ENCODE measurements at places on chromosomes 7 and 10. TPM values are rescaled to one million over a fixed set of nuclear protein-coding genes. Genes with fewer than 3 reads are reported as not detected.
A peak's percentile ranks its signal among the peaks of the same experiment; 100 is the strongest.

GRCh38 chr7:93873998-93874574 lies 16.5 kb downstream of the TFPI2 start:
- DNase-seq: no peak
- no peak overlapping the region for H3K4me3 ChIP-seq

- peak overlapping the region; percentile 87 for H3K27ac ChIP-seq
- peaks cover 17% of the 10 kb centered on the region for H3K4me1 ChIP-seq
- no peak for DNase-seq
- H3K36me3 ChIP-seq: peaks cover 5% of the 10 kb centered on the region
- no peak overlapping the region for H3K4me3 ChIP-seq
- no peaks in the 10 kb centered on the region for H3K27me3 ChIP-seq
These were observed 45.4 kb downstream of the FBXW4 start for GRCh38 chr10:101649525-101650085.

DNA sequence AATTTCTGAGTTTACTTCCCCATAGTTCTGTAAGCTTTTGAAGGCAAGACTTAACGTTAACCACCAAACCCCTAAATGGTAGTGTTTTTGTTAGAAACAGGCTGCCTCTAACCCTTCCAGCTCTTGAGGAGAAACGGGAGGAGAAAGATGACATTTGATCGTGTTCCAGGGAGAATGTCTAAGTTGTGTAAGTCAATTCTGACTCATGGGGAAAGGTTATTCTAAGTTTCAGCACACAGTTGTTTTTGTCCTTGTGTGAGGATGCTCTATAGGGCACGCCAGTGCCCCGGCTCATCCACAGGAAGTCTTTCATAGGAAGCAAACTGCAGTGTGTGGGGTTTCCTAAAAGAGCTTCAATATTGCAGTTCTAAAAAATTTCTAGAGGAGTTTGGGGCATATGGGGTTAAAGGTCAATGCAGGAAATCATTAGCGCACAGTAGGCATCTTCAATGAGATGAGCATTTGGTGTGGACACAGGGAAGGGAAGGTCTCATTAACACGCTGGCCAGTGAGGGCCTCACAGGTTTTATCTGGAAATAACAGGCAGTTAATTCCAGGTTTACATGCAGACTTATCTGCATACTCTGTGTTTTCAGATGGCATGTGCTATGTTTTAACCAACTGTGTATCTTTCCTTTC lies 638.2 kb upstream of the IGFBP3 start:
- no peaks in the 10 kb centered on the region for H3K4me1 ChIP-seq
- no peaks in the 10 kb centered on the region for H3K36me3 ChIP-seq
- H3K4me3 ChIP-seq: no peak overlapping the region
- no peaks in the 10 kb centered on the region for H3K27me3 ChIP-seq
- H3K27ac ChIP-seq: no peak overlapping the region
- DNase-seq: no peak

DNA sequence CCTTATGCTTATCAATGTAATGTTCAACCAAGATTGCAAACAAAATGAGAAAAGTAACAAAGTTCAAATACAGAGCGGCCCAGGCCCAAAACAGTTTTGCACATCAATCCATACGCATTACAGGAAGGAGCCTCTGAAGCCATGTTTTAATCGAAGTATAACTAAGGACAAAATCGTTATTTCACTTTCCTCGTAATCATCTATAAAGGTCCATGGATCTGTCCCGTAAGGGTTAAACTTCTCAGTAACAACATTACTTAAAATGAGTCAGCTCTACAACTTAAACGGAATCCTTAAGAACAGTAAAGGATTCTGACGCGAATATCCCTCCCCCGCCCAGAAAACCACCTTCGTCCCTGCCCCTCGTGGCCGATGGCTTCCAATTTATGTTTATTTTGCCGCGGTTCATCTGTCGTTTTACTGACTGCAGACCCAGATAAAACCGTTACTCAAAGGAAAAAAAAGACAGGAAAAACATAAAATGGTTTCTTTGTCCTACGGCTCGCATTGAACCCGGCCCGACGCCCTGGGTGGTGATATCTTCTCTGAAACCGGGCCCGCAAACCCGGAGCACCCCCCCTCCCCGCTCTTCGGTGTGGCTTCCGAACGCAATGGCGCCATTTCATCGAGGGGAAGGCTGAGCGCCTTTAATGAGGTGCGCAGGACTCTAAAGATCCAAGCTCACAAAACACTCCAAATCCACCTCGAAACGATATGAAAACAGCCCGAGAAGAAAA lies 1.1 kb downstream of the HNRNPA2B1 start:
- peaks cover 18% of the 10 kb centered on the region for H3K36me3 ChIP-seq
- H3K27ac ChIP-seq: peak overlapping the region; percentile 99
- peaks cover 4% of the 10 kb centered on the region for H3K27me3 ChIP-seq
- H3K4me1 ChIP-seq: peaks cover 51% of the 10 kb centered on the region
- peak overlapping the region; percentile 97 for H3K4me3 ChIP-seq

The AGR2 gene
- not detected for total RNA-seq

DNA sequence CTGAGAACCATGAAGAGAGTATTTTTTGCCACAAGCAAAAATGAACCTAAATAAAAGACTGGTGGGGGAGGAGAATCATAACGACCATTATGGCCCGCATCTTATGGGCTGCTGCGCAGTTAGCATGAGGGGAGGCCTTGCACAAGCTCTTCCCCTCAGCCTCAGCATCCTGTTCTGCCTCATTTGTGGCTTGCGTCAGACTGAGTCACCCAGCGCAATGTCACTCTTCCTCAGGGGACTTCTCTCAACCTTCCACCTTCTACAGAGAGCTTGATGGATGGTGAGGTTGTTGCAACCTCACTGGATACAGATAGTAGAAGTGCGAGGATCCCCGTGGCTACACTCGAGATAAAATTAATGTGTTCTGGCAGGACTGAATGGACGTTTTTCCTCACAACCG lies 16.8 kb upstream of the GPR15LG start:
- H3K36me3 ChIP-seq: peaks cover 3% of the 10 kb centered on the region
- peak overlapping the region; percentile 71 for H3K27ac ChIP-seq
- peaks cover 4% of the 10 kb centered on the region for H3K4me1 ChIP-seq

DNA sequence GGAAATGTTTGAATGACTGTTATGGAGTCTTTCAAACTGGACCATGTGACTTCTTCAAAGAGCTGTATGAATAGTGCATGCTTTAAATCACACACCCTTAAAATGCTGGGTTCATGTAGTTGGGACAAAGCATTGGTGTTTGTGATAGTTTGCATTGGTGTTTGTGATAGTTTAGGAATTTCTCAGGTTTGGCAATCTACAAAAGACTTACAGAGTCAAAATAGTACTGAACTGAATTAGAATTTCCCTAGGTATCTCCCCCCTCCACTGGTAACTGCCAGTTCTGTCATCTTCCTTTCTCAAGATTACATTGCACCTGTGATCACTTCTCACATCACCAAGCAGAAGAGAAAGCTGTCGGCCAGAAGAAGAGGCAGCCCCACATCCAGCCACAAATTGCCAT lies 261.1 kb downstream of the GATA3 start:
- no peaks in the 10 kb centered on the region for H3K27me3 ChIP-seq

DNA sequence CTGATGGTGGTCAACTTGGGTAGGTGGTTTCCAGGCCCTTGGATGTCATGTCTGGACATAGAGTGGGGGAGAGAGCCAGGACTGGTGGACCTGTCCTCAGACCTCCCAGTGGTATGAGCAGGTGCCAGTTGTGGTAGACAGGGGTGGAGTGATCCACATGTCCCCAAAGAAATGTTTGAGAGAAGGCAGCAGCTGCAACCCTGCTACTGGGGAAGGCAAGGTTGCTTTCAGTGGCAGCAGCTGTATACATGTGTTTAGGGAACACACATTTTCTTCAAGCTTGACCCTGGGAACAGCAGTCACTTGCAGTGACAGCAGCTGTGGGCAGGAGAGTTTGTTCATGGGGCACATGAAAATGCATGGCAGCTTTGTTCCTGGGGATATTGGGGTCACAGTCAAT lies 882.6 kb upstream of the C7orf33 start:
- H3K36me3 ChIP-seq: no peaks in the 10 kb centered on the region
- H3K4me3 ChIP-seq: no peak overlapping the region
- H3K27ac ChIP-seq: no peak overlapping the region

GRCh38 chr7:134966691-134967090 lies 19.6 kb upstream of the AGBL3 start:
- H3K36me3 ChIP-seq: peaks cover 2% of the 10 kb centered on the region
- DNase-seq: no peak
- no peaks in the 10 kb centered on the region for H3K4me1 ChIP-seq
- no peak overlapping the region for H3K27ac ChIP-seq
- peaks cover 27% of the 10 kb centered on the region for H3K27me3 ChIP-seq

GRCh38 chr10:84201682-84202081 lies 7.3 kb downstream of the CDHR1 start:
- H3K4me3 ChIP-seq: no peak overlapping the region
- peaks cover 8% of the 10 kb centered on the region for H3K36me3 ChIP-seq
- H3K27ac ChIP-seq: no peak overlapping the region
- H3K27me3 ChIP-seq: peaks cover 36% of the 10 kb centered on the region
- DNase-seq: no peak

The FXYD4 gene
- not detected for total RNA-seq

The CRPPA gene
- total RNA-seq: 0.99 TPM

GRCh38 chr10:29482591-29483431 lies 152.0 kb downstream of the SVIL start:
- peaks cover 16% of the 10 kb centered on the region for H3K4me1 ChIP-seq
- H3K4me3 ChIP-seq: peak overlapping the region; percentile 5
- no peak for DNase-seq

DNA sequence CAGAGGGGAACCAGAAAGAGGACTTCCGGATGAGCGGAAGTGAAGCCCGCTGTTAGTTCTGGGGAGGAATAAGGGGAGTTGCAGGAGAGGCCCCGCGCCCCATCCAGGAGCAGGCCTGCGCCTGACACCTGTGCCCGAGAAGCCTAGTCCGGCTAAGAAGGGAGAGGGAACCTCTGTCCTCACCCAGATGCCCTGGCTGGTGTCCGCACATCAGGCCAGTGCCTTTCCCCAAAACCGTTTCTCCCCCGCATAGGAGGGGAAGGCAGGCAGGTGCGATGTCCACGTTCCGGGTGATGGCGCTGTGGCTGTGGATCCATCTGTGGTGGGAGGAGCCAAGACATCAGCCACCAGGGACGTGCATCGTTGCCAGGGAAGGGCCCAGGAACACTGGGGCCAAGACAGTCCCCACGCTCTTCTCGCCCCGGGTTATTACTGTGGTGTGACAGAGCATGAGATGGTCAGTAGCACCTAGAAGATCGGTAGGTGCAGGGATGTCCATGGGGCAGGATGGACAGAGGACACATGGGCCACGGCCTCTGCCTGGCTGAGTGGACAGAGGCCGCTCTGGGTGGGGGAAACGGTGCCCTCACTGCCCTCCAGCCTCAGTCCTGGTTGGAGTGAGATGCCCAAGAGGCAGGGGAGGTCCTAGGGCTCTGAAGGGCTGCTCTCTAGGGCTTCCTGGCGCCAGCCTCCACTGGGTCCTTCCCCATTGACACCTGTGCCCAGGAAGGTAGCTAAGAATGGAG lies 262.7 kb downstream of the CELF2 start:
- H3K27me3 ChIP-seq: no peaks in the 10 kb centered on the region
- no peak overlapping the region for H3K4me3 ChIP-seq
- peak overlapping the region; percentile 83 for H3K27ac ChIP-seq
- H3K4me1 ChIP-seq: peaks cover 16% of the 10 kb centered on the region

The PKD2L1 gene
- total RNA-seq: not detected

The SLC29A4 gene
- total RNA-seq: 0.47 TPM

- H3K27me3 ChIP-seq: peaks cover 23% of the 10 kb centered on the region
- H3K4me1 ChIP-seq: no peaks in the 10 kb centered on the region
- H3K4me3 ChIP-seq: no peak overlapping the region
- no peak for DNase-seq
- no peak overlapping the region for H3K27ac ChIP-seq
These were observed 42.3 kb upstream of the FOXI2 start for GRCh38 chr10:127694580-127695193.

- DNase-seq: no peak
- no peak overlapping the region for H3K27ac ChIP-seq
- H3K36me3 ChIP-seq: no peaks in the 10 kb centered on the region
These were observed 53.2 kb downstream of the GAD2 start for GRCh38 chr10:26269754-26270153.

- H3K4me1 ChIP-seq: peaks cover 13% of the 10 kb centered on the region
- no peaks in the 10 kb centered on the region for H3K36me3 ChIP-seq
- no peak overlapping the region for H3K27ac ChIP-seq
- H3K4me3 ChIP-seq: no peak overlapping the region
- DNase-seq: no peak
- peaks cover 21% of the 10 kb centered on the region for H3K27me3 ChIP-seq
These were observed 29.9 kb downstream of the ADRB1 start for GRCh38 chr10:114073395-114074186.
